T-helper 2 cell treated with Interferon-gamma antibody and Interleukin-4, amounts not matched to agents 100 ng/mL and 5 ng/mL, for 36 hours (primary cell): ENCODE measurements at places on chromosomes 2 and 18. TPM values are rescaled to one million over a fixed set of nuclear protein-coding genes. Genes with fewer than 3 reads are reported as not detected.

DNAJB2 gene
- total RNA-seq, result 32.1 and 34.0 TPM in 2 replicates

PAX3 gene
- total RNA-seq, result not detected in 2 replicates

RPRM gene
- not detected in 2 replicates for total RNA-seq

ESCO1 gene
- 18.5 and 19.9 TPM in 2 replicates for total RNA-seq

OTX1 gene
- not detected in 2 replicates for total RNA-seq

AGXT gene
- not detected in 2 replicates for total RNA-seq

ZNF397 gene
- 19.4 and 19.7 TPM in 2 replicates for total RNA-seq

MYO1B gene
- 2.8 and 3.7 TPM in 2 replicates for total RNA-seq

GREB1 gene
- total RNA-seq, result 0.25 and 0.30 TPM in 2 replicates

SERPINB3 gene
- not detected in 2 replicates for total RNA-seq

ARMC9 gene
- total RNA-seq, result 0.50 and 1.1 TPM in 2 replicates

ASPRV1 gene
- 1.3 and 1.5 TPM in 2 replicates for total RNA-seq

M1AP gene
- 0.09 TPM in 1 of 2 replicates, not detected in the other for total RNA-seq

UNC80 gene
- not detected in 2 replicates for total RNA-seq

GCG gene
- not detected in 2 replicates for total RNA-seq
